ENCODE measurements at places on chromosomes 4 and X. TPM values are rescaled to one million over a fixed set of nuclear protein-coding genes. Genes with fewer than 3 reads are reported as not detected.

ANKRD37 gene
- total RNA-seq = 14.1 TPM

ASB11 gene
- 121 TPM for total RNA-seq

MAGEA2B gene
- not detected for total RNA-seq

SYNPO2 gene
- total RNA-seq = 282 TPM

MAGEC3 gene
- total RNA-seq = not detected

CCKAR gene
- not detected for total RNA-seq

DNA sequence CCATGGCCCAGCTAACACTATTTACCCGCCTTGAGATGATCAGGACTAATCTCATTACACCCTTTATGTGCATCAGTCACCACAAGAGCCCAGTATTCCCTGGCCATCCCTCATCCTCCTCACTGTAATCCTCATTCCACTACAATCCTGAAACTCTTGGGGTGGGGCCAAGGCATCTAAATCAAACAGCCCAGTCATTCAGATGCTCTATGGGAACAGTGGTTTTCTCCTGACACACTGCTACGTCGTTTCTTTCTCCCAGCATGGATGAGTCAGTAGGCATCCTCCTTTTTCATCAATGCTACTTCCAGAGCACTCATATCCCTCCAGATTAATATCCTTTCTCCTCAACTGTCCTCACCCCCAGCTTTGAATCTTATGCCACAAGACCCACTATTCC is 5.6 kb downstream of the SDAD1 start:
- DNase-seq = no peak

DNA sequence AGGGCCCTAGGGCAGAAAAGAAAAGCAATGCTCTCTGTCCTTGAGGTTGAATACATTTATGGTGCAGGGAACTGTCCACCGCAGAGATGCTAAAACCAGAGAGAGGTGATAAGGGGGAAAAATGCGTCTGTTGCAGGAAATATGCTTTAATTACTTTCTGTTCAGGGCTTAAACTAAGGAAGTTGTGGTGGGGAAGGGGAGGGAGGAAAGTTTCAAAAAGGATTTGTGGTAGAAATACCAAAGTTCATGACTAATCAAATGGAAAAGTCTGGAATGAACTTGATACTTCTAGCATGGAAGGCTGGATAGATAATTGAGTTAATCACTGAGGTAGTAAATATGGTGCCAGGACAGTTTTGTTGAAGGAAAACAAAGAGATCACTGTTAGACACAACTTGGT is 99.0 kb downstream of the ASB9 start:
- DNase-seq = no peak

- DNase-seq = no peak
Observed at GRCh38 chr4:54743562-54743961, 85.8 kb downstream of the KIT start.

DNA sequence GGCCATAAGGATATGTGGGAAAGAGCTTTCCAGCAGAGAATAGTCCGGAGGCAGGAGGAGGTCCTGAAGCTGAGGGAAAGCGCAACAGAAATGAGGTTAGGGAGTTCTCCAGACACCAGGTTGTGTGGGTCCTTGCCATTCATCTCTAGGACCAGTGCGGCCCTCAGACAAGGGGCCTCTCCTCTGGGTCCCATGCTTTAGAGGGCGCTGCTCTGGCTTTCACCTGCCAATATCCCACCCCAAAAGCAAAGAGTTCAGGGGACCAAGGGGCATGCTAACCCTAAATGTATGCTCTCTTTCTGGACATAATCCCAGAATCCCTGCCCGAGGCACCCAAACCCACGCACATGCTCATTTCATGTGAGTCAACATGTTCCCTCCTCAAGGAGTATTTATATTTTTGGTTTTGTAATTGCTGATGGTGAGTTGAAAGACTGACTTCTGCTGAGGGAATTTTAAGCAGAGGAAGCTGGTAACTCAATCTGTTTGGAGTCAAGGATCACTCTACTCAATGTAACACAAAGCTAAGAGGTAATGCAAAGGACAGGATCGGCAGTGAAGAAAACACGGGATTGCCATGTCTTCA is 14.8 kb downstream of the RPL34 start:
- no peak for DNase-seq

GRCh38 chrX:41796046-41796445 is 72.1 kb downstream of the GPR82 start:
- no peak for DNase-seq

GRCh38 chrX:112513154-112513553 is 166.6 kb downstream of the LHFPL1 start:
- no peak for DNase-seq

DNA sequence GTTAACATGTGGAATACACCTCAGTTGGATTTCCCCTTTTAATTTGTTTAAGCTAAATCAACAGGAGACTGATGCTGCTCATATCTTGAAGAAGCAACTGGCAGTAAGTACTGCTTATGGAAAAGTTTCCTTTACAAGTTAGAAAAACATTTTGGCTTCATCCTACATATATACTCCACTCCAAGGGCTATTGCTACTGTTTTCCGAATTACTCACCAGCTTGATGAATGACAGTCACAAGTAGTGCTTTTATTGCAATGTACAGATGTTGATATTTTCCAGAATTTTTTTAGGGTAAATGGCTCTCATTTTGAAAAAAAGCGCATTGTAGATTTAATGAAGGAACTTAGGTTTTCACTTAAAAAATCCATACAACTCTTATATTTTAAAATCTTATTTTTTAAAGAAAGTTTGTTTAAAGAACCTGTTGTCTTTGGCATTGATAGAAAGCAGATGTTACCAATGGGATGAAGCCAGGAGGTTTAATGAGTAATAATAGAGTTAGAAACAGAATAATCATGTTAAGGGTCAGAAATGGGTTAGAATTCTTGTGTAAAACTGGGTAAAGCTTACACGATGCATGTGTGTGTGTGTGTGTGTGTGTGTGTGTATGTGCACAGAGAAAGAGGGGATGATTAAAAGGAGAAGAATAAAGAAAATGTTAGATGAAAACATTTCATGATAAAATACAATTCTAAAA is 272.9 kb downstream of the CFAP299 start:
- DNase-seq = no peak

DNA sequence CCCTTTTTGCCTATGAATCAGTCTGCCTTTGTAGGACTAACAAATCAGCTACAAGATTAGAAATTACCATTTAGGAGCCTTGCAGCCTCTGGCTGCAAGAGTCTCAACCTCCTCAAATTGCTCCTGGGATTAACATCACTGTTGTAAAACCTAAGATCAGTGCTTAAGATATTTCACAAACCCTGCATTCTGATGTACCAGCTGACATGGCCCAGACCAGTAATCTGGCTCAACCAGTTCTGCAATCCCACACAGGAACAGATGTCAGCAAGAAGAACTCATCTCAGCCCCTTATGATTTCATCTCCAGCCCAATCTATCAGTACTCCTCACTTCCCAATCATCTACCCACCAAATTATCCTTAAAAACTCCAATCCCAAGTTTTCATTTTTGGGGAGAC is 32.5 kb upstream of the AADAT start:
- DNase-seq = no peak

GRCh38 chrX:49809891-49810632 is 19.0 kb upstream of the PAGE4 start:
- DNase-seq = no peak

GRCh38 chr4:145929415-145930178 is 9.0 kb downstream of the ZNF827 start:
- no peak for DNase-seq

DNA sequence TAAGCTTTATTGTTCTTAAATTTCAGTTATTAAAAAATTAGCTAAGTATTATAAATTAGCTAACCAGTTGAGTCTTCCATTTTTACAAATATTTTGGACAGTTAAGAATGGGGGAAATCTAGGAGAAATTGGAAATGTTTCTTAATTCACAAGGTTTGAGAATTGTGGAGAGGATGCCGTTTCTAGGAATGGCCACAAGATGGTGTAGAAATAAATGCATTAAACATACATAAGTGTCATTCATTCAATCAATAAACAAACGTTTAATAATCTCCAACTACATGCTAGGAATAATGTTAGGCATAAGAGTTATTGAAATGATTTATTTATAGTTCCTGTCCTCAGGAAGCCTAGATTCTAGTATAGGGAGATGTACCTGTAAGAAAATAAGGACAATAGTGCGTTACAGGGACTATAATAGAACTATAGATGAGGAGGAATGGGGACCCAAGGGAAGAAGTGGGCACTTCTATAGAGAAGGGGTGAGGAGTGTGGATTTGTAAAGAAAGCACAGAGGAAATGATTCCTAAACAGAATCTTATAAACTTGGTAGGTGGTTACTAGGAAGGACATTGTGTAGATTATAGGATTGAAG is 195.7 kb upstream of the ANK2 start:
- DNase-seq = no peak

DNA sequence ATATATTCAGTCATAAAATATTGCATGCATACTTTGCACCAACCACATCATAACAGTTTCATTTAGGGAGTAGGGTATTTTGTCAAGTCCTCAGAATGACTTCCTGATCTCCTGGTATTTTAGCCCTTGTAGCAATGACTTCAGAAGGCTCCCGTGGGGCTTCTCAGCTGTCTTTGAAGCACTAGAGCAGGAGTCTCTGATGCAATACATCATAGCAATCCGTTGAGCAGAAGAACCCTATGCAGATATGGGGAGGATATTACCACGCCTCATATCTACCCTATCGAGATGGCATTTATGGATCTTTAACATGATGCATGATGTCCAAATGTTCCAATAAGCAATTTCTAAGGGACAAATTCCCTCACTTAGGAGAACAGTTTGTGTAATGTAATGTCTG is 373.7 kb upstream of the FTHL17 start:
- DNase-seq = no peak

GRCh38 chr4:7637139-7637538 is 202.4 kb upstream of the PSAPL1 start:
- DNase-seq = no peak

GRCh38 chr4:80425124-80426100 is 89.9 kb downstream of the CFAP299 start:
- no peak for DNase-seq

- DNase-seq = no peak
Observed at GRCh38 chr4:92872604-92873003, 568.8 kb downstream of the GRID2 start.

- DNase-seq = no peak
Observed at GRCh38 chr4:107444-108429, 16.6 kb upstream of the ZNF718 start.

GRCh38 chrX:64842492-64842891 is 133.8 kb downstream of the ZC4H2 start:
- DNase-seq = no peak
